ENCODE measurements at places on chromosomes 3 and 15.

GRCh38 chr3:169526246-169526645 is 137.3 kb downstream of the MECOM start:
- no peak for DNase-seq

DNA sequence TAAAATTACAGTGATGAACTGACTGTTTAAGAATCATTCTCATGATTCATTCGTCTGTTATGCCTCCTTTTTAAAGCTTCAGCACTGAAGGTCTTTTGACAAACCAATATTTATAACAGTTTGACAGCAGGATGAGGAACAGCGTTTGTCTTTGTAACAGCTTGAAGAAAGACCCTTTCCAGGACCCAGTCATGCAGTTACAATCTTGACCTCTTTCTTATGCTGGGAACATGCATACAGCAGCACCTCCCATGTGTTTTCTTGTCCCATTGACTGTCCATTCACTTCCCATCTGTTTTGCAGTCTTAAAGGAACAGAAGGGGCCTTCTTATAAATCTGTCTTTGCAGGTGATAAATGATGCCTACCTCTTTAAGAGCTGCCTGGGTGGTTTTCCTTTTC is 87.2 kb downstream of the OPA1 start:
- DNase-seq = no peak

DNA sequence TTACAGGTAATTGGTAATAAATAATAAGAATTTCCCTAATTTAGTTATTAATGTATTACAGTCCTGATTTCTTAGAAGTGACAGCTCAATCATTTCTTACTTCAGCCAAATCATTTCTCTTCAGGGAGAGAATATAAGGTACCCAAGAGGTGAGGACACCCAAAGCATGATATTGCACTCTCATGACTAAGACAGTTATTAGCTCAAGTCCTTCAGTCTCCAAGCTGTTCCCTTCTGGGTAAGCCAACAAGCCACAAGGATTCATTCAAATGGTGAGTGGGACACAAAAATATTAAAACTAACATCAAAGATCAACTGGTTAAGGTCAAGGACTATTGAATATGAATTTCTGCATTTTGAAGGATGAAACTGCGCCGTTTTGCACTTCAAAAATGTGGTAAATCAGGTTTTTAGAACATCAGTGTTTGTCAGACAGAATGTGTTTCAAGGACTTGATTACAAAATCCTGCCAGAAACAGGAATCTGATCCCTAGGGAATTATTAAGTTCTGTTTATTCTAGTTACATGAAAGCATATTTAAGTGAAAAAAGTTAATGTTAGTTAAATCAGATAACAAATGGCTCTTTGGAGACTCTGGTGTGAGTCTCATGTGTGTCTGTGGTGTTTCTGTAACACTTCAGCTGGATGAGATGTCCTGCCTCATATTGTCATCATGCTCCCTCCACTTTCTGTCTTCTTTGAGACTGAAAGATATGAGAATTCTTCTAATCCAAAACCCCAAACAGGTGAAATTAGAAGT is 101.7 kb upstream of the COL8A1 start:
- DNase-seq = no peak

DNA sequence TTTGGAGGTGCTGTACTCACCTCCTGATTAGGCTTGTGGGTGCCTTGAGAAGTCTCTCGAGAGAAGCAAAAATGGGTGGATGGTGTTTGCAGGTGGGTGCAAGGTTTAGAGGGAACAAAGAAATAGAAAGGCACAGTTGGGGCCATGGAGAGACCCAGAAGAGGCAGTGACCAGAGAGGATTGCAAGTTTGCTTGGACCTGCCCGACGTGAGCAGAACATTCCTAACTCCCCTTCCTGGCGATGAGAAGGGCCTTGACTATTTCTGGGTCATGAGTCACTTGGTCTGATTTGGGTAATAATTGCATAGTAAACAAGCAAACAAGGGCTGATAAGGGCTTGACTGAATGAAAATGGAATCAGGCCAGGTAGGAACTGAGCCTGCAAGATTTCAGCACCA is 7.0 kb upstream of the CTSH start:
- DNase-seq = peak; percentile 85

- peak; percentile 5 for DNase-seq
Measured at GRCh38 chr3:170233530-170233929, 11.3 kb downstream of the PRKCI start.

DNA sequence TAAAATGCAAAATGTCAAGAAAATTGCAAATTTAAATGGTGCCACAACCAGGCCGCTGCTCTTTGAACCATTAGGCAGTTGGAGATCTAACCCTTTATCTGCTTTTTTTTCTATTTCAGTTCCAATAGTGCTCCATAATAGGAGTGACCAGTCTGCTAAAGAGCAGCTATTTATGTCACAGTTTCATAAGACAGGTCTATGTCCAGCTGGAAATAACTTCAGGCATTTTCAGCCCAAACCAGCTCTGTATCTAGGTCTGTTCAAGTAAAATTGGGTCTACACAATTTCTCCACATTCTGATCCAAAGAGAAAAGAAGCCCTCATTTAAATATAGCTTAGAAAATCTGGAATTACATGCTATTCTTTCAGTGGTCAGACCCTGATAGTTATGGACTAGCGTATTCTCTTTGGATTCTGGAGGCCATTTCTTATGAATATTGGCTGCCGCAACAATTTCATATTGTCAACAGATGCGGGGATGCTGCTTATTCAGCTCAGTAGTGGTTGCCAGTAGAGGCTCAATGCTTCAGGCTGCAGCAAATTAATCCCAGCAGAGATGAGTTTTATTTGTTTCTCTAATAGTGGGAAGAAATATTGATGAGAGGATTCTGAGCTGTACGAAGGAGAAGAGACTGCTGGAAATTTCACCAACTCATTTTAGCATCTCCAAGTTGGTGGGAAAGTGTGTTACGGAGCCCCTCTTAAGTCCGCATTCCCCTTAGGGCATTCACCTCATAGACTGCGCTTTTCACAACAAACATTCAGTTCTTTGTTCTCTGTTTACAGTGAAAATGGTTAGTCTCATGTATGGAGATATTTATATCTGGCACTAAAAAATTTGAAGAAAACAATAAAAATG is 887.0 kb downstream of the ROBO1 start:
- DNase-seq = no peak

- DNase-seq = no peak
Measured at GRCh38 chr3:53163444-53164387, 2.7 kb downstream of the PRKCD start.
